ENCODE measurements at places on chromosomes 5 and 9.
A peak's percentile ranks its signal among the peaks of the same experiment; 100 is the strongest.

GRCh38 chr5:112649882-112650281, 87.8 kb upstream of the APC start:
- DNase-seq, result no peak

- no peak for DNase-seq
Observed at GRCh38 chr5:68382640-68383039, 167.1 kb downstream of the PIK3R1 start.

GRCh38 chr9:114017741-114018715, 60.1 kb downstream of the AMBP start:
- DNase-seq, result no peak

DNA sequence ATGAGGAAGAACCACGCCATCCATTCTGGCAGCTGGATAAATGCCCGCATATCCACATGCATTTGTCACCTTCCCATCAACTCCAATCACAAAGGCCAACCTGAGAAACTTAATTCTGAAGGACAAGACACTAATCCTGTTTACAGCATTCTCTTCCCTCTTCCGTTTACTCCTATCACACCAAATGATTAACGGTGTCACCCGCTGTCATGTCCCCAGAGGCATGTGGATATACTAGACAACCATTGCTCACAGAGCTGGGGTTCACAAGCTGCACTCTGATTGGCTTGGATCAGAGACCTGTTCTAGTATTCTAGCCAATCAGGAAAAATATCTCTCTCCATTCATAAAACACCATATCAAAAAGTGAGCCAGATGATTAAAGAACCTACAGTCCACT, 3.6 kb downstream of the MACROH2A1 start:
- peak; percentile 61 for DNase-seq

- DNase-seq, result no peak
Observed at GRCh38 chr9:110765926-110766325, 97.3 kb downstream of the MUSK start.

DNA sequence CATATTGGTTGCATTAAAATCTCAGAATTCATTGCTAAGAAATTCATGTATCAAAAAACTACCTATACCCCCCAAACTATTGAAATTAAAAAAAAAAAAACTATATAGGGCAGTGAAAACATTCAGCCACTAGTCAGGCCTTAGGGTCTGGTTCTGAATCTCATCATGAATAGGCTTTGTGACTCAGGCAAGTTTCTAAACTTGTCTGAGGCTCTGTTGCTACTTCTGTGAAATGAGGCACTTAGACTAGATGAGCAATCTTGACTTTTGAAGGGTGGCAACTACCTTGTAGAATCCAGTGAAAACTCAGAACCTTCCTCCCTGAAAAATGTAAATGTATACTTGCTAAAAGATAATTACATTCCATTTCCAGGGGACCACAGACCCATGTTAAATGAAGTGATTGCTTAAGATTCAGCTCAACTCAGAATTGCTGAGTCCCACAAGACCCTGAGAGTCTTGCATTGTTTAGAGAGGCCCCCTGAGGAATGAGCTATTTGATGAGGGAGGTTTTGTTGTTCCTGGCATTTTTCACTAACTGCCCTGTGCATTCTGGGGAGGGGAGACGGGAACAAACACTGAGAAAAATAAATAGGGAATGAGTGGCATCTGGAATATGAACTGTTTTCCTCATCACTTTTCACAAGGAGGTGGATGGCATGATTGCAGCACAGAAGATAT, 29.5 kb downstream of the RAI14 start:
- no peak for DNase-seq

DNA sequence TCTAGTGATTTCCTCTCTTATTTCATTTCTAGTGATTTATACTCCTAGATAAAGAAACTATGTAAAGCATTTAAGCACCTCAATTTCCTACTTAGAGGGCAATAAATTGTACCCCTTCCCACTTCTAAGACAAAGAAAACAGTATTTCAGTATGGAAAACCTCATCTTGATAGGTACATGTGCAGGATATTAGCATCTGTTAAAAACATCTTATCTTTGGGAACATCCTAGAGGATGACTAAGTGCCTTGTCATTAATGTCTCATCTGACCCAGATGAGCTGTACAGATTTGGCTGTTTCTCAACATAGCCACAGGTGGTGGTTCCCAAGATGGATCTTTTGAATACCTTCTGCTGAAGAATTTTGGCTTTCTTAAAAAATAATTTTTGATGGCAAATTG, 5.7 kb downstream of the MEGF10 start:
- DNase-seq, result no peak

DNA sequence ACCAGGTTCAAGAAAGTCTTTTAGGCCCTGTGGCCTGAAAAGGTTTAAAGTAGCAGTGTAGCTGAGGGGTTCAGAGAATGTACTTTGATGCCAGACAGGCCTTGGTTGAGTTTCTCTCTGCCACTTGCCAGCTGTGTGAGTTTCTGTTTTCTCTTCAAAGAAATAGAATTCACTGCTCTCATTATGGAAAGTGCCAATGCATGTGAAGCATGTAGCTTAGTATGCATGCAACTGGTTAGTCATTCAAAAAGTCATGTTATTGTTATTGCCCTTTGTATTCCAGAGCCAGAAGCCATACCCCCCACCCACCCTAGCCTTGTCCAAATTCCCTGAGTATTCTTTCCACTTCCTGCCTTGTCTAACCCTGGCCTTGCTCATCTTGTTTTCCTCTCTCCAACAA, 101.7 kb downstream of the ADRB2 start:
- DNase-seq, result no peak

- DNase-seq, result no peak
Observed at GRCh38 chr5:82635561-82636288, 357.6 kb upstream of the RPS23 start.

- DNase-seq, result no peak
Observed at GRCh38 chr9:89817151-89817950, 212.5 kb downstream of the GADD45G start.

DNA sequence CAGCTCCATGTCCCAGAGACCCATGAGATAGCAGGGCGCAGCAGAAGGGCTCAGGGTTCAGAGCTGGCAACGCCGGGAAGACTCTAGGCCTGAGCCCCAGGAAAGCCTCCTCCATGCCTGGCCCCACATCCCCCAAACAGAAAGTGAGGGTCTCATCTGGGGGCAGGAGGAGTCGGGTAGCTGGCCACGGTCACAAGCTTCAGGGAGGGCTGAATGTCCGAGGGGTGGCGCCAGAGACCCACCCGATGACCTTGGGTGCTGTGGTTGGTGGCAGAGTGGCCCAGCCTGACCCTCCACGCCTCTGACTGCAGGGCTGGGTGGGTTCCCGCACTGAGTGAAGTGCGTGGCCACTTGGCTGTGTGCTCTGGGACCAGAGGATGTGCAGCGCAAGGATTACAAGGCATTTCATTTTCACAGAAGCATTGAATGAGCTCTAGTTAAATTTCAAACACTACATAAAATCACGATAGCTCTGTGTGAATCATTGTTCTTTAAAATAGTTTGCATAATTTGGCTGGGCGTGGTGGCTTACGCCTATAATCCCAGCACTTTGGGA, 3.0 kb downstream of the C8G start:
- DNase-seq, result peak; percentile 66

DNA sequence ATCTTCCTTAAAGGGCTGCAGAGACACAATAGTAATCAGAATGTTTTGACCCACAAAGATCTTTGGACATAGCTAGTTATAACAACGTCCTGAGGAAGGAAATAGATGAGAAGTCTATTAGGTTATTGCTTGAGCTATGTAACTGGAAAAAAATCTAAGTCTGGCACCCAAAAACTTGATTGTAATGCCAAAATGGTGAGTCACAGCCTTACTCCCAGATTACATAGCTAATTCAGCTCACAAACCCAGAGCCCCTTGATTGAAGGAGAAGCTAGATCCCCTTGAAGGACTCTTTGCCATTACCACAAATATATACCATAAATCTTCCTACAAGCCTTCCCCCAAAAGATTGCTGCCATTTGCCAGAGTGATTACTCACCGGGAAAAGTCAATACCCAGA, 341.8 kb upstream of the KIF2A start:
- DNase-seq, result no peak

GRCh38 chr9:78590068-78590467, 293.1 kb downstream of the PSAT1 start:
- DNase-seq, result no peak

DNA sequence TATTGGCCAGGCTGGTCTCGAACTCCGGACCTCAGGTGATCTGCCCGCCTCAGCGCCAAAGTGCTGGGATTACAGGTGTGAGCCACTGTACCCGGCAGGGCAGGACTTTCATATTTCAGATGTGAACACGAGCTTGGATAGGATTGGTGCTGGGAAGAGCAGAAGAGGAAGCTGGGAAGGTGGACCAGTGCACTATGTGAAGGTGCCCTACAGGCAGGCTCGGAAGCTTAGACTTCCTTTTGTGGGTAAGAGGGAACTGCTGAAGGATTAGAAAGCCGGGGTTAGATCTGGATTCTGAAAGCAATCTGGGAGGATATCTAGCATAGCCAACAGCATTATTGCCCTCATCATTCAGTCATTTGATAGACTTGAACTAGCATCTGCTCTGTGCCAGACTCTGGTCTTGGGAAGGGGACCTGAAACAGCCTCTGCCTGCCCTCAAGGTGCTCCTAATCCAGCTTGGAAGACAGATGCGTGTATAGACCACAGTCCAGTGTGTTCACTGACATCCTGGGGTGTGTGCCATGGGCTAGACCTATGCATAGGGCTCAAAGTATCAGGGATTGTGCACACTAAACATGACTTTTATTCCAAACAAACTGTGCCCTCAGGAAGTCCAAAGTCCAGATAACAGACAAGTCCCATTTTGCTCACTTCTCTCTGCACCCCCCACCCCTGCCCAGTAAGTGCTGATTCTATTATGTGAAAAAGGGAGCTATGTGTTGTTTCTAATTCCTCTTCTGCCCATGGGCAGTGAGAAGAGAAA, 637 bp downstream of the CBY3 start:
- peak; percentile 37 for DNase-seq

DNA sequence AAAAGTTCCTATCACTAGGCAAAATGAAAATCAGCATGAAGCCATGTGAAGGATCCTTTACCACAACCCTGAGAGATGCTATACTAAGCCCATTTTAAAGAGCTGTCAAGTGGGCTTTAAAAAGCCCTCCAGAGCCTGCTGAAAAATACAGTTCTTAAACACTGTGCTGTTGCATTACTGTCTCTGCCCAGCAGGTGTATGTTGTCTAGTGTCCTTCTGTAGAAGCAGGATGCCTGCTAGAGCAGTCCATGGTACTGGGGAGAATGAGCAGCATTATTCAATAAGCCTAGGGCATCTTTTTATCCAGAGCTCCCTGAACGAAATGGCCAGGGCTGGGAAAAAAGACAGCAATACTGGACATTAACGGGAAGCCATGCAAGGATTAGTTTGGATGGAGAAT, 126.2 kb upstream of the PLCXD3 start:
- peak; percentile 76 for DNase-seq

GRCh38 chr5:1687301-1687970, 112.2 kb downstream of the MRPL36 start:
- DNase-seq, result no peak

DNA sequence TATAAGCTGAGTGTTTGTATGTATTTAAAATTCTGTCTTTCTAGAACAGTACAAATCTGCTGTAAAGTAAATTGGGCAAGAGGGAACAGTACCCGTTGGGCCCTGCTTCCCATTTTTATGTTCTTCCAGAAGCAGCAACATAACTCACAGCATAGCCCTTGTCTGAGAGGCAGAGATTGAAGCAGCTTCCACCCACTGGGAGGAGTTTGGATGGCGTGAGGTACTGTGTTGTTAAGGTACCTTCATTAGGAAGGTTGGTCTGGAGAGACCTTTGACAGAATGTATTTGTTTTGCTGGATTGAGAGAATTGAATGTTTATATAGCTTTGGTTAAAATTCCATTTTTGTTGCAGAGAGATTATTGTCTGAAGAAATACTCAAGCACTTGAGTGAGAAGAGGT, 24.8 kb downstream of the RAI14 start:
- no peak for DNase-seq

DNA sequence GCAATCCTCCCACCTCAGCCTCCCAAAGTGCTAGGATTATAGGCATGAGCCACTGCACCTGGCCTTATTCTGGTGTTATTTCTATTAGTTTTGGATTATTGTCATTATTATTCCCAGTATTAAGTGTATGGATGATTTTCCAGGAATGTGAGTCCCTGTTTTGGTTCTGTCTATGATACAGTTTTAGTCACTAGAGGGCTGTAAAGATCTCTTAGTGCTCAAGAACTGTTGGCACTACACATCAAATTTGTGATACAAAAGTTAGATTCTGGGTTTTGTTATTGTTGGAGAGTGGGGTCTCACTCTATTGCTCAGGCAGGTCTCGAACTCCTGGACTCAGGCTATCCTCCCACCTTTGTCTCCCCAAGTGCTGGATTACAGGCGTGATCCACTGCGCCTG, 12.1 kb downstream of the CCL28 start:
- DNase-seq, result peak; percentile 40

DNA sequence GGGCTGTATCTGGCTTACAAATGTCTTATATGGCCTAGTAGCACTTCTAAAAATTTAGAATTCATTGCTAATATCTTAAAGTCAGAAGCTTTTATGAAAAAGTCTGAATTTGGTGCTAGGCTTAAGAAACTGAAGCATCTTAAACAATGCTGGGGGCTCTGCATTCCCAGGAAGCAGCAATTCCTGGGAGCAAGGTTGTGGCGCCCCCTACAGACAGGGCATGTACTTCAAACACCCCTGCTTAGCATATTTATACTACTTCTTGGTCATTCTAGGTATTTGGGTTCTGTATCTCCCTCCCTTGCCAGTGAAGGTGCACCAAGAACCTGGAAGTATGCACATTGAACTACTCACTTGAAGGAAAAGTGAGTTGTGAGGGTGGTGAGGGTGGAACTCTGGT, 64.6 kb upstream of the GRIA1 start:
- peak; percentile 51 for DNase-seq

GRCh38 chr9:16368237-16369087, 502.0 kb downstream of the BNC2 start:
- DNase-seq, result peak; percentile 44

DNA sequence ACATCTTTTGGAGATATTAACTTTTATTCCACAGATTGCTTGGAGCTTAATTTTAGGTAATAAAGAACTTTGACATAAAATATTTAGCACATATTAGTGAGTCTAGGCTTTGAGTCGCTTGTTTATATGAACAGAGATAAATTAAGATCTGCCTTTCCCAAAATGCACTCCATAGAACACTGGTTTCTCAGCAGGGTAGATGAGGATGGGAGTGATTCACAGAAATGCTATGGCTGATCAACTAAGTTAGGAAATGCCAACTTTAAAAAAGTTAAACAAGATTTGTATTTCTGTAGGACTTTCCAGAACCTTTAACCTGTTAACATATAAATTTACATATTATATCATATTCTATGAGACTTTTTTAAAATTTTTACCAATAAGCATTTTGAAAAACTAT, 65.2 kb downstream of the STARD4 start:
- DNase-seq, result no peak
